ENCODE measurements at places on chromosomes 7 and 10. TPM values are rescaled to one million over a fixed set of nuclear protein-coding genes. Genes with fewer than 3 reads are reported as not detected.

GDF10 gene
- polyA plus RNA-seq, result 1.8 TPM

STRIP2 gene
- polyA plus RNA-seq, result 0.44 TPM

OR2A7 gene
- polyA plus RNA-seq, result 1.2 TPM

MACROH2A2 gene
- 18.4 TPM for polyA plus RNA-seq

AKR1C8 gene
- polyA plus RNA-seq, result not detected

PTPRN2 gene
- polyA plus RNA-seq, result 4.4 TPM

RAMP3 gene
- polyA plus RNA-seq, result 51.4 TPM

H2BK1 gene
- not detected for polyA plus RNA-seq

COL1A2 gene
- 1,063 TPM for polyA plus RNA-seq

TMEM26 gene
- polyA plus RNA-seq, result 0.51 TPM

CCL24 gene
- not detected for polyA plus RNA-seq

DNA sequence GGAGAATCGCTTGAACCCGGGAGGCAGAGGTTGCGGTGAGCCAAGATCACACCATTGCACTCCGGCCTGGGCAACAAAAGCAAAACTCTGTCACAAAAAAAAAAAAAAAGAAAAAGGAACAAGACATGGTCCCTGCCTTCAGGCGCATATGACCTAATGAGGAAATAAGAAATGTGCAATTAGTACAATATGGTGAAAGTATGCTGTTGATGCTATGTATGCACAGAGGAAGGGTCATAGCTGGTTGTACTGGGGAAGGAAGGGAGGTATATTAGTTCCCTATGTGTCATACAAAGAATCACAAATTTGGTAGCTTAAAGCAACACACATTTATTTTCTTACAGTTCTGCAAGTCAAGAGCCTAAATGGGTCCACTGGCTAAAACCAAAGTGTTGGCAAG lies 97.8 kb upstream of the MPP7 start:
- no peak for DNase-seq

DNA sequence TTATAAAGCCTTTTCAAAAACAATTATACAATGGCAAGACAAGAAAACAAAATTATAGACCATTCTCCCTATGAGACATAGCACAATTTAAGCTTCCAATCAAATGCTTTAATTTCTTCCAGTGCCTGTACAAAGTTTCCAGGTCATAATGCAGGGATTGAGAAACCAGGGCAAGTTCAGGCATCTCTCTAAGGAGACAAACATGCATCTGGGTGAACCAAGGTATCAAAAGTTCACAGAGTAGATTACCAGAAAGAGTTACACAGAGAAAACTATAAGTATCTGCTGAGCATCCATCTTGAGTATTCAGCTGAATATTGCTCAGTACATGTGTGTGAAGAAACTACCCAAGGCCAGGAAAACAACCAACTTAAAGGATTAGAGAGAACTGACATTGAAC lies 89.1 kb downstream of the COL28A1 start:
- no peak for DNase-seq

DNA sequence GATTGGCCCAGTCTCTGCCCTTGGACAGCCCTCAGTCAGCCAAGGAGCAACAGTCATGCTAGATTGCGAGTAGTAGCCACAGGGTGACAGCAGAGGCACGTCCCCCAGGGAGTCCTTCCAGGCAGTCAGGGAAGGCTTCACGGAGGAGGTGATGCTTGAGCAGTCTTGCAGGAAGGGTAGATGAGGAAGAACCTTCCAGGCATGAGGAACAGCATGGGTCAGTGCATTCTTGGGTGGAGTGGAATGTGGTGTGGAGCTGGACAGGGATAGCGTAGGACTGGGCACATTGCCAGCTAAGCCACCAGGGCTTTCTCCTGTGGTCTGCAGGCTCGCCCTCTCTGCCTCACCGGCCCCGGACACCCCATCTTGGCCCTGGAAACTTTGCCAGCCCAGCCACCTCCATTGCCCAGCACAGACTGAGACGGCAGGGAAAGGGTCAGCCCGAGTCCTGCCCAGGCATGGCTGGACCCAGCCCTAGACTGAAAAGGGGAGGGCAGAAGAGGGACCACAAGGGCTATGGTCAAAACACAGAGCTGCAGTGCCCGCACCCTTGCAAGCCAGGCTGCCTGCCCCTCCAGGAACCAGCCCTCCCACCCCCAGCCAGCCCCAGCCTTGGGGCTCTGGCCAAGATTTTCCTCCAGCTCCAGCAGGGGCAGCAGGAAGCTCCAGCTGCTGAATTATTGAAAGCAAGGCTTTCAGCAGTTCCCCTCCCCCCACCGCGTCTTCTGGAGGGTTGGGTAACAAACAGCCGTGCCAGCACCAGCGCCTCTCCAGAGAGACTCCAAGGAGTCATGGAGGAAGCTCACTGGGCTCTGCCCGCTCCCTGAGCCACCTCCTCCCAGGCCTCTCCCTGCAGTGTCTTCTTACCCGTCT lies 18.7 kb downstream of the SRRM3 start:
- DNase-seq, result no peak

DNA sequence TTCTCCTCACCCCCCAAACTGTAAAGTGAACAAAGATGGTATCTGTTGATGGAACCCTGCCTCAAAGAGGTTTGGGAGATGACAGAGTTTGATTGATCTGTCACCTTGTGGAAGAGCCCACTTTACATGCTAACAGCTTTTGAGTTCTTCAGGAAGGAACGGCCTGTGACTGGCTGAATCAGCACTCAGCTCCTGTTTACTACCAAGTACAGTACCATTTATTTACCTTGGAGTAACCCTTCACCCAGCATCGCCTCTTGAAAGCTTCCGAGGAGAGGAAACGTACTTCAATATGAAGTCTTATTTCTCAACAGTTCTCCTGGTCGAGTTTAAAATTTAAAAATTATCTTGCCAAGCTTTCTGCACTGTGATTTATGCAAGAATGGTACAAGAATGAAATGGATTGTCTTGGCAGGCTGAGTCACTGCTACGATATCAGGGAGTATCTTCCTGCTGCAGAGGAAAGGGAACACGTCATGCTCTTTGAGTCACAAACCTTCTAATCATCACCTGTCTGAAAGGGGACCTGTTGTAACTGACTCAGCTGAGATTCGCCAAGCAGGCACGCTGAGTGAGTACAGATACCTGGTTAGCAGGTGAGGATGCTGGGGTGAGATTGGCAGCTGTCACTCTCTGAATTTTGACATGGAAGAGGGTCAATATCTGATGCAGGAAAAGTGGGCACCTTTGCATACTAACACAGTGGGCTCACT lies 30.1 kb downstream of the KLF6 start:
- DNase-seq, result no peak

- DNase-seq, result no peak
Observed at GRCh38 chr7:49099587-49100326, 175.4 kb downstream of the CDC14C start.

GRCh38 chr7:47453093-47454061 lies 128.5 kb downstream of the TNS3 start:
- DNase-seq, result no peak

GRCh38 chr10:69344591-69345252 lies 66.4 kb downstream of the HK1 start:
- DNase-seq, result no peak

GRCh38 chr7:100572949-100573675 lies 588 bp downstream of the SAP25 start:
- DNase-seq, result no peak

DNA sequence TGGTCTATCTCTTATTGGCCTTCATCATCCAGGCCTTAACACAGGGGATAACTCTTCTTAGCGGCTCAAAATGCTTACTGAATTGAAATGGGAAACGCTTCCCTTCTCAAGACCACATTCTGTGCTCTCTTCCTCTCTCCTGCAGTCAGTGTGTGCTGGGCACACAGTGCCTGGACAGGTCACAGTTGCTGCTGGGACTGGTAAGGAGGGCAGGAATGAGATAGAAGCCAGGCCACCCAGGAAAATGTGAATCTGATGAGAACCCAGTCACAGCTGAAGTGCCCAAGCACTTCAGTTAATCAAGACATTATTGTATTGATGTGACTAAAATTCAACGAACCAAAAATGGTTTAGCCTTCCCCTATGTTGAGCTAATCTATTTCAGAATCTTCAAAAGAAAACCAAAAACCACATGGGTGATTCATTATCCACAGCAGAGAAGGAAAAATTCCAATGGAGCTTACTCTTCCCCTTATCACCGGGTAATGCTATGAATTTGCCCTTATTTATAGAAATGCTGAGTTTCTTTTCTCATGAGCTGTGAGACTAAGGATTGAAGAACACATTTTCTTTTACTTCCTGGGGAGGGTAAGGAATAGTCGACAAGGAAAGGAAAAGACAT lies 41.2 kb upstream of the PLPP4 start:
- no peak for DNase-seq

DNA sequence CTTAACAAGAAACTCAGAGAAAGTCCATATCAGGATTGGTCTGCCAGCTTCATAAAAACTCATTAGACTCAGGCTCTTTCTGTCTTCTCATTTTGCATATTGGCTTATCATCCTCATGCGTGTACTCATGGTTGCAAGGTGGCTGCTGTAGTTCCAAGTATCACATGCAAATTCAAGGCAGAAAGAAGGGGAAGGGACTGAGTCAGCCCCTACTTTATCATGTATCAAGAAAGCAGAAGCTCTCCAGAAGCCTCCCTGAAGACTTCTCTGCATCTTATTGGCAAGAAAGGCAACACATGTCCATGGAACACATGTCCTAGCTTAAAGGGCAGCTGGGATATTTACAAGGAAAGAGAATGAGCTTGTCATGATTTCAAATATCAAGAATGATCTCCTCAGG lies 19.4 kb upstream of the EZH2 start:
- DNase-seq, result no peak

DNA sequence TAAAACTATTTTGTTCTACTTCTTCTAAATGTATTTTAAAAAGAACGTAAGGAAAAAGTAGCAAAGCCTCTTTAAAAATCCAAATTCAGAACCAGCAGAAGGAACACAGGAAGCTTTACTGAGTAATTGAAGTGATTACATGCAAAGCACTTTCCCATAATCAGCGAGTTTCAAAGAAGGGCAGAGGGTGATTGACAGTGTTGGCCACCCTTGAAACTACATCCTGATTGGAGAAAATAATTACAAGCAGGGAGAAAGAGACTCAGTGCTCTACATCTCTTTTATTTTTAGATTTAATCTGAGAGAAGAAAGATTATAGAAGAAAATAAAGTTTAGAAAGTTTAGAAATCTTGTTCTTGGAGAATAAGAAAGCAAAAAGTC lies 20.3 kb upstream of the HGF start:
- no peak for DNase-seq

GRCh38 chr10:23461557-23461956 lies 22.7 kb downstream of the OTUD1 start:
- DNase-seq, result no peak

DNA sequence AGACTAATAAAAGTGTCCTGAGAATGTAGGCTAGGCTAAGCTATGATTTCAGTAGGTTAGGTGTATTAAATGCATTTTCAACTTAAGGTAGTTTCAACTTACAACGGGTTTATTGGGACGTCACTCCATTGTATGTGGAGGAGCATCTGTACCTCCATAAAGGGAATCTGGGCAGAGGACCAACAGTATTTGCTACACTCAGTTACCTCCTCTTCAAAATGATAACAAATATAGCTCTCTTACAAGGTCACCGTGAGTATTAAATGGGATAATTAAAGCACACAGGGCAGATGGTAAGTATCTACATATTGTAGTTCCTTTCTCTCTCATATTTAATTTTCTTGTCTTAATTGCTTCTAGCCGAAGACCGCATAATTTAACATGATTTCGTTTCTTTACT lies 59.0 kb upstream of the FGL2 start:
- no peak for DNase-seq

- no peak for DNase-seq
Observed at GRCh38 chr10:78618050-78618449, 450.7 kb upstream of the ZMIZ1 start.

DNA sequence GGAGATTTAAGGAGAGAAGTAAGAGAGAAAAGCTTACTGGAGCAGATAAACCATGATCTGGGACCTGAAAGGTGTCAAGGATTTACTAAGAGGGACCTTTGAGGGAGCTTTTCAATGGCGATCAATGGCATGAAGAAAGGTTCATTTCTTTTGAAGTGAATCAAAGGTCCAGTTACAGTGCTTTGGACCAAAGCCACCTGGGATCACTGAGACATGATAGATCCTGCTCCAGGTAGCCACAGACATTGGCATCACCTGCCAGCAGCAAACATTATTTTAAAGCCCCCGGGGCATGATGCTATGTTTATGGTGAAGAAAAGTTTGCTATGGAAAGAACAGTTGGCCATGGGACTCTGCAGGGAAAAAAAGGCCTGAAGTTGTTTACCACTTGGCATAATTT lies 109.4 kb downstream of the SLC25A13 start:
- DNase-seq, result no peak

DNA sequence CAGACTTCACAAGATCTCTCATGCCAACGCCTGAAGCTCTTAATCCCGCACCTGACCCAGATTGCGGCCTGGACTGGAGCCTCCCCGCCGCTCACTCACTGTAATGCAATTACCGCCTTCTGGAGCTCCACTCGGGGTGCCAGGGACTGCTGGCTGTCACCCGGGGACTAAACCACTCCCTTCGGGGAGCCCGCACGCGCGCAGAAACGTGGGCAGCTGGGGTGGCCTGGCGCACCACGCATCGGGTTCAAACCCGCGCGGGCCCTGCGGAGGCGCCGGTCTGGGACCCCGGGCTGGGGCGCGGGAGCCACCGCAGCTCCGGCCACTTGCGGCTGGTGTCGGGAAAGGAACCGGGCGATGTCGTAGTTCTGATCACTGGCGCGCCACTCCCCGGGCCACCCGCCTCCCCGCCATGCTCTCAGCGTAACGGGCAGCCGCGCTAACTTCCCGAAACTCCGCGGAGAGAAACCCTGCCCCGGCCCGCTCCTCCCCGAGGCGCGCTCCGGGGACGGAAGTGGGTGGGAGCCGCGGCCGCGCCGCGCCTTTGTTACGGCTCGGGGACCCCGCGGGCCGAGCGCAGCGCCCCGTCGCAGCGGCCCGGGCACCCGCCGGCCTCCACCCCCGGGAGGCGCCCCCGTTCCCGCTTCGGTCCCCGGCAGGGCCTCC lies 100.3 kb upstream of the SVIL start:
- no peak for DNase-seq

- DNase-seq, result no peak
Observed at GRCh38 chr10:86827639-86828038, 71.2 kb downstream of the BMPR1A start.

DNA sequence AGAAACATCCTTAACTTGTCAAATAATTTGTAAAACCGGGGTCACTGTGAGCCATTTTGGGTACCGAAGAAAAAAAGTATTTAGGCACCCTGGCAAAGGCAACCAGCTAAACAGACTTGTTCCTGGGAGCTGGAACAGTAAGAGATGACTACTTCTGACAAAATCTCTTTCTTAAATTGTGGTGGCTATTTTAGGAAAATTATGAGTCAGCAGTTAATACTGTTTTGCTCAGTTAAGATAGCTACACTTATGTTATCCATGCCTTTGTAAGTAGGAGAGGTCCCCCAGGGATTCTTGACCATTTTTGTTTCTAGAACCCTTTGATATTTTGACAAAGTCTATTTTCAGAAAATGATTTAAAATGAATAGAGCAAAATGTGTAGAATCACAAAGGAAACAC lies 68.7 kb downstream of the TAX1BP1 start:
- no peak for DNase-seq
